ENCODE measurements at places on chromosomes 7 and 10.
A peak's percentile ranks its signal among the peaks of the same experiment; 100 is the strongest.

DNA sequence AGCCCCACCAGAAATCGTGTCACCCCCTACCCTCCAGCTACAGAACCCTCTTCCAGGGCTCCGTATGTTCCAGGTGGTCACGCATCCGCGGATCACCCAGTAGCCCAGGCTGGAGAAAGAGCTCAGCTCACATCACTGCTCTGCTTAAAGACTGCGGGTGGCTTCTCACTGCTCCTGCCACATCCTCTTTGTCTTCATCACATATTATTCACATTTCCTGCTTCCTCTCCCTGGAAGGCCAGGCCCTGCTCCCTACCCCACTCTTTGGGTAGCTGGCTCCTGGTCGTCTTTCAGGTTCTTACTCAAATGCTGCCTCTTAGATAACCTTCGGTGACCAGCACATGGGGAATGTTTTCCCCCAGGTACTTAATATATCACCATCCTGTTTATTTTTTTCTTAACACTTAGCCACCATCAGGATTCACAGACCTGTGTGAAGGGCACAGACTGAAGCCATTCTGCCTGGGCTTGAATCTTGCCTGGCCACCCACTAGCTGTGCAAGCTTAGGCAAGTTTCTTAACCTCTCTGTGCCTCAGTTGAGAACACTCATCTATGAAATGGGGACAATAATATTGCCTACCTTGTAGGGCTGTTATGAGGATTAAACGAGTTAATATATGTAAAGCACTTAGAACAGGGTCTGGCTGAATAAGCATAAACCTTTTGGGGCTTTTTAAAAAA, 307.8 kb downstream of the PRPF18 start:
- DNase-seq, result no peak

DNA sequence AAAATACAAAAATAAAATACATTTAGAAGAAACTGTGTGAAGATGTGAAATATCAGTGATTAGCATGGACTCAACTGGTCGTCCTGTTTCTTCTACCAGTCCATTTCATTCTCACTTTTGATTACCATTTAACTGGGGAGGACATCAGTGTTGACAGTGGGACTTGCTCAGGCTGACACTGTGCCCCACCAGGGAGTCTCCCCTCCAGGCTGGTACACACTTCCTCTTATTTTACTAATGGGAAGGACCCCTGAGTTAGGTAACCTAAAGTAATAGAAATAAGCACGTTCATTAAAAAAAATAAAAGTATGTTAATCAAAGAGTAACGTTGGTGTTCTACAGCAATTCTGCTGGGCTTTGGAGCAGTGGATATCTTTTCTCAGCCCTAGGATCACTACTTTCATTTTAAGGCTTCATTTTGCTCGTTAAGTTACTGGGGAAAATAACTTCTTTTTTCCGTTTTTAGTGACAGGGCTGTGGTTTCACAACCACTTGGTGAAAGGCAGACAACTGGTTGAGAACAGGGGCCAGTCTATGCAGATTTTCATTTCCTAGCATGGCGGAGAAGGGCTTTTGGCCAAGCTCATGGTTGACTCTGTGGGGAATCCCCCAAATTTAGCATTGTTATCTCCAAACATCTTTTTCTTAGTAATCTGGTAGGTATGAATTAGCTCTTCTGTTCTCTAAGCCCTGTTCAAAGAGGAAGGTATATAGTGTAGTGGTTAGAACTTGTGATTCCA, 2.1 kb downstream of the SNX10 start:
- DNase-seq, result no peak

DNA sequence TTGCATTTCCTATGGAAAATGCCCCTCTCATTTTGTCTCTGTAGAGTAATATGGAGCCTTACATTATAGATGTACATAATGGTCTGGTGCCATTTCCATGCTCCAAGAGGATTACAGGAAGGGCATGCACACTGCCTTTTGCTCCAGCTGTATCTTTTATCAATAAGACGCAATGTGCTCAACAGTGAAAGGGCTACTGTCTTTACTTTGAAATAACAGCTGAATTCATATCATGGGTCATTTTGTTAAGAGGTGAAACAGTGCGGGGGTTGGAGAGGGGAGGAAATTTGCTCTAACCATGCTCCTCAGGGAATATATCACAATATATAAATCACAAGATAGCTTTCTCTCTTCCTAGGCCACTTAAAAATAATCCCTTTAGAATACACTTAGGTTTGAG, 77.7 kb downstream of the ICA1 start:
- DNase-seq, result no peak

DNA sequence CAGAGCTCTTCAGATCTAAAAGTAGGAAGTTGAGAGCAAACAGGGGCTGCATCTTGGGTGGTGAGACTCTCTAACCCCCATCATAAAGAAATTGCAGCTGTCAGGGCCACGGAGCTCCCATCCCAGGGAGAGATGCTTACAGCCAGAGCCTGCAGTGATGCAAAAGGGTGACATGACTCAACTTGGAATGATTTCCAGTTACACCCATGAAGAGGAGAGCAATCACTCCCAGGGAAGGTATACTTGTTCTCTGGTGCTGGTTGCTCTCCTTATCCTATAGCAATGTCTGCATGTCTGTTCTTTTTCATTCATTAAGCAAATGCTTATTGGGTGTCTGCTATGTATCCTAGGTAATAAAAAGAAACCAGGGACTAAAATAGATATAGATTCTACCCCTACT, 228.0 kb downstream of the RAB11FIP2 start:
- DNase-seq, result no peak

GRCh38 chr10:102775201-102775934, 31.6 kb downstream of the WBP1L start:
- peak; percentile 30 for DNase-seq

GRCh38 chr7:140539461-140539860, 60.2 kb upstream of the MKRN1 start:
- no peak for DNase-seq

- no peak for DNase-seq
Observed at GRCh38 chr10:86988520-86988919, 20.2 kb downstream of the ADIRF start.

DNA sequence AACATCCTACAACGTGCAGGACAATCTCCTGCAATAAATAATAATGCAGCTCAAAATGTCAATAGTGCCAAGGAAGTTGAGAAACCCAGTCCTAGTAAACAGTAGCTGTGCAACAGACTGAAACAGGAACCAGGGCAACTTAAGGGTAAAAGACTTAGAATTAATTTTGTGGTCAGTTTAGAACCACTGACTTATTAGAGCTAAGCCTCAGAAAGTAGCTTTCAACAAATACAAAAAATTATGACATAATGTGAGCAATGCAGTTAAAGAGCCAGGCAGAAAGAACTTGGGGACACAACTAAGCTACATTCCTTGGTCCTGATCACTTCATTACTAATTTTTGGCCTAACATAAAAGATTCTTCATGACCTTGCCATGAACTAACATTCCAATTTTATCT, 195.4 kb downstream of the MACC1 start:
- no peak for DNase-seq

DNA sequence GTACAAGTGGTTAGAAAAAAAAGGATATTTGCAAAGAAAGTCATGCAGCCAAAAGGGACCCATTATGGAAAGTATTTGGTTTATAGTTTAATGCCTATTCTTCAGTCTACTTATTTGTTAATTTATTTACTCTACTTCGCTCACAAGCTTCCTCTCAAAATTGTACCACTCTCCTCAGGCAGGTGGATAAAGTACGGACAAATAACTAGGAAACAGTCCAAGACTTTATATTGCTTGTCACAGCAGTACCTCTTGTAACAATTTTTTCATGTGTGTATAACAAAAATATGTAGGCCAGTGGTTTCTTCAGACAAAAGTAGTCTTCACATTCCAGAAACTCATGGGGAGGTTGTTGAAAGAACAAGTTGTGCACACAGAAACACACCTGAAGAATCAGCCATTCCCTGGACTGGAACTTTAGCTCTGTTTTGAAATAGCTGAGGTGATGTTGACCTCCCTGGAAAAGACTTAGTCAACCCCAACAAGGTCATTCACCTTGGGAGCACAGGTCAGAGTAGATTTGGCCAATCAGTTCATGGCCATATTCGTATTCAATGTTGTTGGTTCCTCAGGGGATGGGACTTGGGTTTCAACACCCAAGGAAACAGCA, 73.4 kb downstream of the TES start:
- no peak for DNase-seq

- no peak for DNase-seq
Observed at GRCh38 chr10:119391440-119392251, 150.9 kb downstream of the RGS10 start.

GRCh38 chr10:67925449-67926005, 41.1 kb downstream of the SIRT1 start:
- no peak for DNase-seq

- no peak for DNase-seq
Observed at GRCh38 chr7:28773423-28774145, 184.5 kb downstream of the TRIL start.

GRCh38 chr7:87219545-87220025, at the start of gene TMEM243:
Gene TMEM243 (minus strand): TSS chr7:87219732. CDS start chr7:87219503, 229 bp downstream.
- DNase-seq, result peak; percentile 79

DNA sequence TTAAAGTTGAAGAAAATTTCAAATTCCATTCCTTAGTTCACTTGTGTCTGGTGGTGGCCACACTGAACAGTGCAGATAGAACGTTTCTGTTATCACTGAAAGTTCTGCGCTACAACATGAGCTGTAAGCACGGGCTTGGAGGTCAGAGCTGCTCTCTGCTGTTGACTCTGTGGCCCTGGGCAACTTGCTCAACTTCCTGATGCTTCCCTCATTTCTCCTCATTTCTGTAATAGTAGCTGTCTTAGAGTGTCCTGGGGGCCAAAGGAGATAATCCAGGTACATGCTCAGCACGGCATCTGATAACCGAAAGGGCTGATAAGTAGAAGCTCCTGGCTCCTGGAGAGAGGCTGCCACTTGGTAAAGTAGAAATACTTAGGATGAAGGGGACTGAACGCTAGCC, 92.3 kb upstream of the DUSP5 start:
- DNase-seq, result no peak

DNA sequence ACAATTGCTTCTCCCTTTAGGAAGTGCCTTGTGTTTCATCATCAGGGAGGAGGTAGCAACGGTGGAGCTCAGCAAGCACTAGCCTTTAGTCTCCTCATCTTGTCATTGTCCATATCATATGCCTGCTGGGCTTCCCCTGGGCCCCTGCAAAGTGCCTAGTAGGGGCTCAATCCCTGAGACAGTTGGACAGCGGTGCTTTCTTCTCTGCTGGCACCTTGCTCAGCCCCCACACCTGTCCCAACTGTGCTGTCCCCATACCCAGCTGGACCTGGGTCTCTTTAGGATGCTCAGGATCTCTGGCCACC, 5.5 kb downstream of the SMARCD3 start:
- DNase-seq, result no peak

DNA sequence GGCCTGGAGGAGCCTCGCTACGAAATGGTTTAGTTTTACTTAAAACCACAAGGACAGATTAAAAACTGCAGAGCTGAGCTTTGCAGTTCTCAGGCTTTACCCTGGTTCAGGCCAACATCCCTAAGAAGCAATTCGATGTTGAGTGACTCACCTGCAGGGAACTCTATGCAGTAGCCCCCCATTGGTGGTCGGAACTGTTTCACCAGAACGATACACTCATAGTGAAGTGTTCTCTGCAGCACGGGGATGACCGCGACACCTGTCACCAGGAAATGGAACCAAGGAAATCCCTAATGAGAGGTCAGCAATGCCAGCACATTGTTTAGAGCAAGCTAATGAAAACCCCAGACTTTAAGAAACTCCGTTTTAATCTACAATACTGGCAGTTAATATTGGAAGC, 18.0 kb downstream of the NUDT5 start:
- no peak for DNase-seq

GRCh38 chr10:34590793-34591192, 224.3 kb downstream of the PARD3 start:
- peak; percentile 35 for DNase-seq

DNA sequence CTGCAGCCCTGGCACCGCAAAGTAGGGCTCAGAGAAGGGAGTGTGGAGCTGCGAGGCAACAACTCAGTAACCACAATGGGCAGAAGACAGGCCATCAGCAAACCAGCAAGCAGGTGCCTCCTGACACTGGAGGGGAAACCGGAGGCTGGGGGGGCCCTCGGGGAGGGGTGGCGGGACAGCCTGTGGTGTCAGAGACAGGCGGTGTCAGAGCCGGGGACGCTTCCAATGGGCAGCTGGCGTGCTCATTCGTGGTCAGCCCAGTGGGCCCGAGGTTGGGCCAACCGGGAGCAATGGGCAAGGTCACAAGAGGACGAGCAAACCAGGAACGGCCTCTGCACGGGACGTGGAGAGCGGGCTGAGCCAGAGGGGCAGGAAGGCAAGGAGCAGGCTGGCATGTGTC, 158.1 kb downstream of the MAD1L1 start:
- DNase-seq, result no peak

DNA sequence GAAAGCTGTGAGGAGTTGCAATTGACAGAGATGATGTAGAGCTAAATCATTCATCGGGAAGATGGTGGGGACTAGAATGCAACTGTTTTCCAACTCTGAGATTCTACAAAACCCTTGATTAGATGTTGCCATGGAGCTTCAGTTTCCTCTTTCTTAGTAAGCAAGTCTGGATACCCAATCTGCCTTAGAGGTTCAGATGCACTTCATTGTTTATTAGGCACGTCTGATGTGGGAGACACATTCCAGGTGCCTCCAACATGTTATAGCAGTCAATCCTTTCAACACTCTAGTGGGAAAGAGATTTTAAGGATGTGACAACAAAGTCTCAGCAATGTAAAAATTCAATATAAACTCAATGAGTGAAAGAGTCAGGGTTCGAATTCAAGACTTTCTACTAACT, 291.3 kb upstream of the PHYHIPL start:
- no peak for DNase-seq

- no peak for DNase-seq
Observed at GRCh38 chr7:80493121-80493849, 18.6 kb downstream of the GNAT3 start.

DNA sequence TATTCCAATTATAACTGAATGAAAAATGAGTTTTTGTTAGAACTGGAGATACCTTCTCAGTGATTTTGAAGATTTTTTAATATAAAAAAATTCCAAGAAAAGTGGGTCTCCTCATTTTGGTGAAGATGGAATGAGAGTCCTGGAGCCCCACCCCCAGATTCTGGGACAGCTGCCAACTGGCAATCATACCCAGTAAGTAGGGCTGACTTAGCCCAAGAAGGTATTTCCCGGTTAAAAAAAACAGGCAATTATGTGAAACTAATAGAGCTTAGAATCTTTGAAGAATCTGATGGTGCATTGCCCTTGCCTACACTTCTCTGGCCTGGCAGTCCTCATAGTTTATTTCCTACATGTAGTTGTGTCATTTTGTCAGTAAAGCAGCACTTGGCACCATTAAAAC, 52.8 kb upstream of the VWDE start:
- DNase-seq, result peak; percentile 41

DNA sequence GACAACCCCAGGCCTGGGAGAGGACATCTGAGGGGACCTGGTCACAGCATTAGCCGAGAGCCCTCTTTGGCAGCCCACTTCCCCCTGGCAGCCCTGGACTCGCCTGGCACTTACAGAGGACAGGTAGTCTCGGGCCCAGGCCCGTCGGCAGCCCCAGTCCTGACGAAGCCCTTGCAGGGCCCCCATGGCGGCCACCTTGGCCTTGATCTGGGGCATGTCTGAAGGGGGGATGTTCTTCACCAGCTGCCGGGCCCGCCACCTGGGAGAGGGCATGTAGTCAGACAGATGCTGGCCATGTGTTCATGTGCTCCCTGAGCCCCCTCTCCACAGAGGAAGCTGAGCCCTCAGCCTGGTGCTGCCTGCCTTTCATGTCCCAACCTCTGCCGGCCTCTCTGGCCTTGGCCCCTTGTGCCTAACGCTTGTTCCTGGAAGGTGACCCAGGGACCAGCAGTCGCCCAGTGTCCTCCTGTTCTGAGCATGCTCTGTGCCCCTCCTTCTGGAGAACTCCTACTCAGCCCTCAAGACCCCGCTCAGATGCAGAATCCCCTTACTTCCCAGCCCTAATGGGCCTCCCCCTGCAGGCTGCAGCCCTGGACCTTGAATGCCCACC, 13.9 kb downstream of the MYO1G start:
- DNase-seq, result no peak
